Stimulated activated CD8-positive, alpha-beta memory T cell treated with anti-CD3 and anti-CD28 coated beads, Interleukin-7, amount 100 ng/mL, for 48 hours (primary cell): ENCODE measurements at places on chromosomes 11 and 22.

DNA sequence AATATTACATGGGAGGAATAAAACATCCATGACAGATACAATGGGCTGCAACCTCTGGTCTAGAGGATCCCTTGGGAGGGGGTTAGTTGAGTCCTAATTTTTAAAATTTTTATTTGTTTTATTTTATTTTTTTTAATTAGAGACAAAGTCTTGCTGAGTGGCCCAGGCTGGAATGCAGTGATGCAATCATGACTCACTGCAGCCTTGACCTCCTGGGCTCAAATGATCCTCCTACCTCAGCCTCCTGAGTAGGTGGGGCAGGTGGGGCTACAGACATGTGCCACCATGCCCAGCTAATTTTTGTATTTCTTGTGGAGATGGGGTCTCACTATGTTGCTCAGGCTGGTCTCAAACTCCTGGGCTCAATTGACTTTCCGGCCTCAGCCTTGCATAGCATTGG lies 43.1 kb downstream of the FDX1 start:
- no peak for DNase-seq

DNA sequence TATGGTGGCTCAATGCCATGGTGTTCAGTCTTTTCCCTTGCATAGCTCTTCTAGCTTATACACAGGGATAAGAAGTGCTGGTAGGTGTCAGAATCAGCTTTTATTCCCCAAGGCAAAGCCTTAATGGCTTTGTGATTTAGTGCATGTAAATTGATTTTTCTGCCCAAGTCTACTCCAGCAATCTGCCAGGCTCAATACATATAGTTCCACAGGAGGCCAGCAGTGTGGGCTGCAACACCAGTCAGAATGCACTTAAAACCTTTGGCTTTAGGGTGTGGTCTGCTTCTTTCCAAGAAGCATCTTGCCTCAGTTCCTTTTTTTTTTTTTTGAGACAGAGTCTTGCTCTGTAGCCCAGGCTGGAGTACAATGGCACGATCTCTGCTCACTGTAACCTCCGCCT lies 14.5 kb upstream of the CAPRIN1 start:
- no peak for DNase-seq

DNA sequence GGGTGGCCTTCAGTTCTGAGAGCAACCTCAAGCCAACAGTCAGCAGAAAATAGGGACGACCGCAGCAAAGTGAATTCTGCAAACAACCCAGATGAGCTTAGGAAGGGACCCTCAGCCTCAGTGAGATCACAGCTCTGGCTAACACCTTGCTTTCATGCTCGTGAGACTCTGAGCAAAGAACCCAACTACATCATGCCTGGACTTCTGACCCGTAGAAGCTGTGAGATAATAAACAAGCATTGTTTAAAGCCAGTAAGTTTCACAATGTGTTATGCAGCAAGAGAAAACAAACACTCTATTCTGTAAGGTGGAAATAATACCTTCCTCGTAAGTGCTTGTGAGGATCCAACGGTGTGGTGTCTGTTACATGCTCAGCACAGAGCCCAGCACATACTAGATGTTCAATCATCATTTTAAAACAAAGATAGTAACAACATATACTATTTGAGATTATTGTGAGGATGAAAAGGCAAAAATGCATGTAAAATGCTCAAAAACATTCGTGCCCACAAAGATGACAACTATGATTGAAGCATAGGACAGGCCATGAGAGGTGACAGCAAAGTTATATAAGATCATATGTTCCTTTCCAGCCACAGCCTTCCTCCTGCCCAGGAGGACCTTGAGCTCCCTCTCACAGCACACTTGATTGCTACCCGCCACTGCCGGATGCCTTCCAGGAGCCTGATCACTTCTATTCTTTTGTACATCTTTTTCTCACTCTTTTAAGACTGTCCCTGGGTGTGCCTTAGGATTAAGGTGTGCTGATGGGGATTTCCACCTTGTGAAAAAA lies 433.3 kb downstream of the BUD13 start:
- no peak for DNase-seq

DNA sequence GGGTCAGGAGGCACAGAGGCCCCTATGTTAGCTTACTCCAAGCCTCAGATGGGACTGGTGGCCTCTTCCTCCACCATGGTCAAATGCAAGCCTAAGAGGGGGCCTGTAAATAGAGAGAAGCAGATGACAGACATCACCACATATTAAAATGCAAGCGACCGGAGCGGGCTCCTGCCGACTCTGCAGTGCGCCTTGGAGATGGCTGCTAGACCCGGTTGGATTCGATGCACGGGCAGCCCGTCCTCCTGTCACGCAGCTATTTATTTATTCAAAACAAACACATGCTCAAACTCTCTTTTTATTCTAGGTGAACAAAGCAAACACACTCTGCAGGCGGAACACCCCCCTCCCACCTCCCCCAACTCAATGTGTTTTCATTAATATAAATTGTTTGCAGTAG lies 208.0 kb downstream of the DSCAML1 start:
- no peak for DNase-seq

DNA sequence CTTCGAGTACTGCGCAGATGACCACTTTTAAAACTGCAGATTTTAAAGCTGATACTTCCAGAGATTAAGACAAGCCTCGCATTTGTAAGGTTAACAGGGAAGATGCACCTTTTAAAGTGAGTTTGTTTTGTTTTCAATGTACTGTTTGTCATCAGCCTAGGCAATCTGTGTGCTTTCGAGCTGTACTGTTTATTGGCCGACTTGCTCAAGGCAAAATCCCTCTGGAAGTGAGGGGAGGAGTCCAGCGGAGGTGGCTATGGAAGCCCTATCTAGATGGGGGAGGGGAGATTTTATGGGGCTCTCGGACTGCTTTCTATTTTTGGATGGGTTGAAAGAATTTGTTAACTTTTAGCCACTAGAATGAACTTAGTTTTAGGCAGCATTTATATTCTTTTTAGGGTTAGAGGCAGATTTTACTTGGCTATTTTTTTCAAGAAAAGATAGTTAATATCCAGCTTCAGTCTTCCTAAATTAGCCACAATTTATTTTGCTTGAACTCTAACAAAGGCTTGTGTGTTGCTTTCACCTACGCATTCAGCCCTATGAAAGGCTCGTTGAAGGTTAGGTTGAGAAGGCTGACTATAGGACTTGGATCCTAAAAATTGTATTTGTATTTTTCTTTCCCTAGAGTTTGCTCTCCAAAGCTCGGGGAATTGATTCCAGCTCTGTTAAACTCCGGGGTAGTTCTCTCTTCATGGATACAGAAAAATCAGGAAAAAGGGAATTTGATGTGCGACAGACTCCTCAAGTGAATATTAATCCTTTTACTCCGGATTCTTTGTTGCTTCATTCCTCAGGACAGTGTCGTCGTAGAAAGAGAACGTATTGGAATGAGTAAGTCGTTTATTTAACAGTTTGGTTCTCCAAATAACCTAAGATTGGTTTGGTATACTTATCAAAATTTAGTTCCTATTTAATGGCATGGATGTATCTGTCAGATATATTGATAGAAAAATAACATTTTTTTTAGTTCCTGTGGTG lies 2.1 kb downstream of the WEE1 start:
- no peak for DNase-seq

GRCh38 chr11:19646921-19647320 lies 65.7 kb upstream of the NAV2 start:
- no peak for DNase-seq

DNA sequence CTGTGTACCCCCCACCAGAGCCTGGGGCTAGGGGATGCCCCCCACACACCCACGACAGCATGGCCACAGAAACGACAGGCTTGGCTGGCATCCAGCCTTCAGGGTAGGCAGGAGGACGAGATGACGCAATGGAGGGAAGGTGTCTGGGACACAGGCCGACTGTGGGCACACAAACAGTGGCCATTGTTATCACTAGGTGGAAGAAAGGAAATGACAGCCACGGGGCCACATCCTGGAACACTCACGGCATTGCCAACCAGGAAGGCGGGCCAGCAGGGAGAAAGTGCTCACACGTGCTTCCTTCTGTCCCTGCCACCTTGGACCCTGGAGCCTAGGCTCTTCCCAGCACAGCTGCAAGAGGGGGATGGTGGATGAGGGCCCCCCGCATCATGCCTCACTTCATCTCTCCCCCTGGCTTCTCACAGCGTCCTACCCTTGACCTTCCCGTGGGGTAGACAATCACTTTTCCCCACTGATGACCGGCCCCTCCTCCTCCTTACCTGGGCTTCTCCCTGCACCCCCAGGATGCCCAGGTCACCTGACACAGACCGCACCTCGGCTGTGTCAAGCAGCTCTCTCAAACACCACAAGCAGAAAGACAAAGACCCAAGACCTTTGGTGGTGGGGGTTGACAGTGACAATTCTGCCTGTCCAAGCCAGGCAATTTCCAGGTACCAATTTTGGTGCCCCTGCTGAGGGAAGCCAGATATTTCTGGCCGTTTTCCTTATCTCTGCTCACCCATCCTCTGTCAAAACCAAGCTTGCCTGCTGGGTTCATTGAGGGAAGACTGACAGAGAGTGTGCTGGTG lies 8.6 kb downstream of the PLA2G6 start:
- no peak for DNase-seq

GRCh38 chr11:112564228-112564955 lies 303.7 kb upstream of the PLET1 start:
- no peak for DNase-seq

- DNase-seq: no peak
Observed at GRCh38 chr11:11445441-11446185, 92.6 kb upstream of the CSNK2A3 start.

DNA sequence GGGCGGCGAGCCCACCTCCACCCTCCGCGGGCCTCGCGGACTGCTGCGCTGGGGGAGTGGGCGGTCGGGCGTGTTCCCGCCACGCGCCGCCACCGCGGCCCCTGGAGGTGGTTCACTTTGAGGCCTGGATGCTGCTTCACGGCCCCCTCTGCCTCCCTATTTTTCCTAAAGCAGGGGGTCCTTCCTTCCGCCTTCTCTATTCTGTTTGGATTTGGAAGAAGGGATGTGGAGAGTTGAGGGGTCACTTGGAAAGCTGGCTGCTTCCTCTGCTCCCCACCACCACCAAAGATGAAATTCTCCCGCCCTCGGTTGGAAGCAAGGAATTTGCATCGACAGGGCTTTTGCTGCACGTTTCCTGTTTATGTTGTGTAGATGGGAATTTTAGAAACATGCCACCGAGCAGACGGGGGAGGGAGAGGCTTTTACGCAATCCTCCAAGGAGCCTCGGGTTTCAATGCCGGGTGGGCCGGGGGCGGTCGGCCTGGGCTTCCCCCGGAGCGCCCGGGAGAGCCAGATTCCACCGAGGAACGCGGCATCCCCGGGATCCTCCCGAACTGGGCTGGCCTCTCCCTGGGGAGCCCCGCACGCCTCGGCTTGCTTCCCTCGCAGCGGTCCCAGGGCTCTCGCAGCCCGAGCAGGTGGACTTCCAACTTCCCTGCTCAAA lies 403 bp upstream of the SBF2 start:
- DNase-seq: no peak

DNA sequence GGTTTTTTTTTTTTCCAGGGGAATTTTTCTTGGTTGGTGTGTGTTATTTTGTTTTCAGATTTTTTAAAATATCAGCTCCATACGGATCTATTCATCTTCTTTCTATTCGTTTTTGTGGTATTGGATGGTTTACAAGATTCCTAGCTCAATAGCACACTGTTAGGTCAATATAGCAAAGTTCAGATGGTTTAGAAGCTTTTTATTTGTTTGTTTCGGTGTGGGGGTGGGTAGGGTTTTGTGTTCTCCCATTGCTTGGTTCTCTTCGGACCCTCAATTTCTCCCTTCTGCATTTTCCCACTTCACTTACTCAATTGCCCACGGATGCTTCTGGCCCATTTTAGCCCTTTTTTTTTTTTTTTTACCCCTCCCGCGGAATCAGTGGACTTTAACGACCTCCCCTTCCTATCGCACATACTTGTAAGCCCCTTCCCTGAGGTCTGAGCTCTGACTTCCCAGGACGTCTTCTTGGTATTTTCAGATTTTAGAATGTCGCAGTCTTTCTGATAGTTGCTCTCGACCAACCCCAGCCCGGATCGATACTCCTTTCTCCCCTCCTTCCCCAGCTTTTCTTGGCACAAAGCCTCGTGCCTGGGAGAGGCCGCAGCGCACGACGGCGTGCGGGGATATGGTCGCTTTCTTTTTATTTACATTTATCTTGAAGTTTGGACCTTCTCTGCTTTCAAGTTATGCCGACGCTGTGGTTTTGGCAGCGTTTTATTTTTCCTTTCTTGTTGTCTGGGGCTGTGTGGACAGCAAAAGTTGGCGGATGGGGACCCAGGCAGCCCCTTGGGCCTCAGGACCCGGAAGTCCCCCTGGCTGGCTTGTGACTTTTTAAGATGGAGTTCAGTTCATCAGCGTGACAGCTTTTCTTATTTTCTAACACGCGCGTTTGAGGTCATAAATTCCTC lies 4.4 kb upstream of the SPDYC start:
- DNase-seq: no peak

- DNase-seq: no peak
Observed at GRCh38 chr11:67303835-67304411, 593 bp downstream of the SSH3 start.

GRCh38 chr11:103888541-103888951 lies 147.9 kb upstream of the DDI1 start:
- DNase-seq: no peak

GRCh38 chr22:20530368-20531153 lies 23.2 kb downstream of the MED15 start:
- no peak for DNase-seq

DNA sequence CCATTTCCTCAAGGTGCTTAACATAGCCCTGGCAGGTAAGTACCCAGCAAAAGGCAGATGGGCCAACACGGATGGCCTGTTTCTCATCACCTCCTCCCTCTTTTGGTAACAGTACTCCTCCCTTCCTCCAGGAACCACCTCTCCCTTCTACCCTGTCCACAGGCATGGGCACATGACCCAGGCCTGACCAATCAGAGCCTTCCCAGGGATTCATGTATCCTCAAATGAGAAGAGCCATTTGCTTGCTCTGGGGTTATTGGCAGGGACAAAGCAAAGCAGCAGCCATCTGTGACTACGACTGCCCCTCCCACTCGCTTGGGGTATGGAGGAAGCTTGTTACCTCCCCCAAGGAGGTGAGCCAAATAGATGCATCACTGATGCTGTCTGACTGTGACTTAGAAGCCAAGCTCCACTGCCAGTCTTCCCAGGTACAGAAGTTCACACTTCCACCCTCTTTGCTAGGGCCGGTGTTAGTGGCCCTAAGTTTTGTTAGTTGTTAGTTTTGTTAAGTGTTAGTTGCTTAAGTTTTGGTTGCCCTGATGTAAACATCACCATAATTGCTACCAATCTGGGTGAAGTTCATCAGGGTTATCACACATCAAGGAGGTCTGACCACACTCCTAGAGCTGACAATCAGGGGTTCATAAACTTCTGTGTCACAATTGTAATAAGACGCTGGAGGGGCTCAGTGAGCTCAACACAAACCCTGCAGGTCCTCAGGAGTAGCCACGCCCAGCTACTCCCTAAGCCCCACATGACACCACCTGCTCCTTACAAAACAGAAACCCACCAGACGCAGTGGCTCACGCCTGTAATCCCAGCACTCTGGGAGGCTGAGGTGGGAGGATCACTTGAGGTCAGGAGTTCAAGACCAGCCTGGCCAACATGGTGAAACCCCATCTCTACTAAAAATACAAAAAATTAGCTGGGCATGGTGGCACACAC lies 57.3 kb downstream of the ARFGAP3 start:
- no peak for DNase-seq
